COLO829 (cell line): ENCODE measurements at places on chromosomes 2 and 18.

DNA sequence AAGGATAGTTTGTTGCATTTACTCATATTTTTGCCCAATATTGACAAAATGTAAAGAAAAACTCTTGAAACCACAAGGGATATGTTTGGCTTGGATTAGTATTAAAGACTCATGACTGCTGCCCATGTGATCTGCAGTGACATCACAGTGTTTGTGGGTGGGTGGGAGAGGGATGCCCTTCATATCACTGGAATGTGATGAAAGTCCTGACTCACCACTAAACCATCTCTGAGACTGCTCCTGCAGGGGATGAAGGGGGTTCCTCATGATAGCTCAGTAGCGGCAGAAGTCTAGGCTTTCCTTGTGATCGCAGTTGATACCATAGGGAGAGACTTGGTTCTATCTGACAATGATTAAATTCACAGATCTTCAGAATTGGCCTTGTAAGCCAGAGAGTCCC lies 451.2 kb downstream of the CNTNAP5 start:
- DNase-seq: peak; percentile 36

DNA sequence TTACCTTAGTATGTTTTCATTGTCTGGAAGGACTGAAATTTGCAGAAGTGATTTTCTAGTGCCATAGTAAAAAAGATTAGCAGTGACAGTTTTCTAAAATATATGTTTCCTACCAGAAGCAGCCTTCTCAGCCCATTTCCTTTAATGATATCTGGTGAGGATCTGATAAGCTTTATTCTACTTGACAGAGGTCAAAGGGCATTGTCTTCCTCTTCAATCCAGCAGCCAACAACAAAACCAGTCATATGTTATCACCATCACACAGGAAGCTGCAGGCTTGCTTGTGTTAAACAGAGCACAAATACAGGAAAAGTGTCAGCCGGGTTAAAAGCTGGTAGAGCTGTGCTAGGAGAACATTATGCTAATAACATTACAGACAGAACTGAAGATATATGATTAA lies 35.6 kb upstream of the ZSWIM2 start:
- DNase-seq: no peak

- no peak for DNase-seq
Observed at GRCh38 chr2:81542119-81542518, 1237.6 kb upstream of the LRRTM1 start.

DNA sequence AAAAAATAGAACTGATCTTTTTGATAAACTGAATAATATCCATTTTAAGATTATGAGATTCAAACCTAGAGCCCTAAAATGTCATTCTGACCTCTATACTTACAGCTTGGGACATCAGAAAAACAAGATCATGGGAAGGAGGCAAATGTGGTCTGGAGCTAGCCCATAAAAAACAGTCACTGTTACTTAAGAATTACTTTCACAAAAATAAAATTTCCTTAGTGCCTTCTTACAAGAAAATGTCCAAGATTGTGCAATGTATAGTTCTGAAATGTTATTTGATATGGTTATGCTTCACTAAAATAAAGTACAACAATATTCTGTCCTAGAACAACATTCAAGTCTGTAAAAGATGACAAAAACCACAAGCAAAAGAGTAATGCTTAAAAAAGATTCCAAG lies 247.6 kb downstream of the DYM start:
- DNase-seq: no peak

- DNase-seq: no peak
Observed at GRCh38 chr2:237322564-237322963, 91.4 kb downstream of the COL6A3 start.

DNA sequence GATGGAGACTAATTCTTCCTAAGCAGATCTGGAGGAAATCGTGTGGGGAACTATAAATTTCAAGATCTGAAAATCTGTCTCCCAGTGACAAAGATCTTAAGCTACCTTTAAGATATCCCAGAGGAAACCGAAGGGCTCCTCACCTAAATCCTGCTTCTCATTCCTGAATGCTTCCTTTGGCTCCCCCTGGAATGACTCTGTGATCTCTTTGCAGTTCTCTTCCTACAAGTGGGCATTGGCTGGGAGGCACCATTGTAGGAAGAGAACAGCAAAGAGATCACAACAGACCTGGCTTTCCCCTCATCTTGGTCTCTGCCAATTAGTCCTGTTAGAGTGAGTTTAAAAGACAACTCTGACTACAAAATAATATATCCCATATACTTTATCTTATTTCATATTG lies 70.0 kb upstream of the KCNH7 start:
- DNase-seq: no peak

DNA sequence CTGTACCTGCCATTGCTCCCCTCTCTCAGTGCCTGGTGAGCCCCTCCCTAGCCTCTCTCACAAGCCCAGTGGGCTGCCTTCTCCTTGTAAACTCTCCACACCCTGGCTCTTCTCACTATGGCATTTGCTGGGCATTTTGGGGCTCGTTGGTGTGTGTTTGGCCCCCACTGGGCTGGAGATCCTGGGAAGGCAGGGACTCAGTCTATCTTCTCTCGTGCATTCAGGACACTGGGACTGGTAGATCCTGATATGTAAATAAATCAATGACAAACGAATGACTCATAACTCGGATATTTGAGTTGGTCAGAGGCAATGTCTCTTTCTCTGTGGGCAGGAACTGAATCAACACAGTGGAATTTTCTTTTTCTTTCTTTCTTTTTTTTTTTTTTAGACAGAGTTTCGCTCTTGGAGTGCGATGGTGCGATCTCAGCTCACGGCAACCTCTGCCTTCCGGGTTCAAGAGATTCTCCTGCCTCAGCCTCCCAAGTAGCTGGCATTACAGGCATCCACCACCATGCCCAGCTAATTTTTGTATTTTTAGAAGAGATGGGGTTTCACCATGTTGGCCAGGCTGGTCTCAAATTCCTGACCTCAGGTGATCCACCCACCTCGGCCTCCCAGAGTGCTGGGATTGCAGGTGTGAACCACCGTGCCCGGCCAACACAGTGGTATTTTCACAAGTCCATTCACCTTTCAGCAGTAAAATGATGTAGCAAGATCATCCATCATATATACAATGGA lies 144.6 kb upstream of the SPRED2 start:
- DNase-seq: peak; percentile 72

GRCh38 chr2:24721470-24721869 lies 71.7 kb downstream of the PTRHD1 start:
- no peak for DNase-seq

DNA sequence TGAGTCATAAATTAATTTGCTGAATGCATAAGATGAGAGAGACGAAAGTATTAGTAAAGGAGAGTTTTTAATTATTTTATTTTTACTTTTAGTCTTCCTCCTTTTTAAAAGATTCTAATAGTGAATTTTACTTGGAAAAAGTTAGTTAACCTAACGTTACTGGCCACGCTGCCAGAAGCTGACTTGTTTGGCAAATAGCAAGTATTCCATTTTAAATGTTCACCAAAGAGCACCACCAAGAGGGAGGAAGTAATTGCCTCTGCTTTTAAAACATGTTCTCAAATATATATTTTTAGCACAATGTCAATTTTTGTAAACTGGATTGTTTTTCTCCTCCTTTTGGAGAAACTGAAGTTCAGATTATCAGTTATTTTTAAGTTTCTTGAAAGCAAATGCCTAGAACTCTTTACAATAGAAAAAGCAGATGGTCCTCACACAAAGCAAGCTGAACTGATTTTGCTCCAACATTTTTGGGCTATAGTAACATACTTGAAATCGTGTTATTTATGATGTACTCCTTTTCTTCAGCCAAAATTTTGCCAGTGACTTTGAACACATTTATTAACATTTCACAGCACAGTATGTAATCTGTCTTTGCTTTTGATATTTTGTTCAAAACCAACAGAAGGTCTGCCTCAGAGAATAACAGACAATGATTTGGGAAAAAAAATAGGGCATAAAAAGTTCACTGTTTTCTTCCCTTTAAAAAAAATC lies 1311.0 kb upstream of the FAM98A start:
- no peak for DNase-seq

DNA sequence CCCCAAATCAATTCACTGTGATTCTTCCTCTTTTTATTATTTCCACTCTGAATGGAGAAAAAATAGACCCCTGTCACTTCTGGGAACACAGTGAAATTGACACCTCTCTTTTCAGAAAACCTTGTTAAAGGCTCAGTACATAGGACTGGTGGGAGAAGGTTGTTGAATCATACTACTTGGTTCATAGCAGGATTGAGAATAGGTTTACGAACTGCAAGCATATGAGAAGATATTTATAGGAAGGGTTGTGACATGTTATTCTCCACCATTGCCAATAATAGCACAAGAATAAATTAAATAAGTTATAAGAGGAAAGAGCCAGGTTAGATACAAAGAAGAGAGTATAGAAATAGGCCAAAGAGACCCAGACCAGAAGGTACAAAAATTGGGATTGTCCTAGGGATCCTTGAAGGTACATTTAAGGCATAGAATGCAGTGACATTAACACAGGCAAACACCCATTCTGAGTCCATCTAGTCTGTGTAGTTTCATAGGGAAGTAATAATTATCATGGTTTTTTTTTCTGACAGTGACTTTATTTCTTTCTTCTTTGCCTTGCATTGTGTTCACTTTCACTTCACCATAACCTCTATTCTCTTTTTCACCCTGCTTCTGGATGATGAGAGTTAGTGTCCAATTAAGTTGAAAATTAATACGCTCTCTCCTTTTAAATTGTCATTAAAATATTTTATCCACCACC lies 21.8 kb upstream of the SERPINE2 start:
- DNase-seq: no peak

GRCh38 chr2:9001229-9001628 lies 2.3 kb downstream of the MBOAT2 start:
- no peak for DNase-seq

DNA sequence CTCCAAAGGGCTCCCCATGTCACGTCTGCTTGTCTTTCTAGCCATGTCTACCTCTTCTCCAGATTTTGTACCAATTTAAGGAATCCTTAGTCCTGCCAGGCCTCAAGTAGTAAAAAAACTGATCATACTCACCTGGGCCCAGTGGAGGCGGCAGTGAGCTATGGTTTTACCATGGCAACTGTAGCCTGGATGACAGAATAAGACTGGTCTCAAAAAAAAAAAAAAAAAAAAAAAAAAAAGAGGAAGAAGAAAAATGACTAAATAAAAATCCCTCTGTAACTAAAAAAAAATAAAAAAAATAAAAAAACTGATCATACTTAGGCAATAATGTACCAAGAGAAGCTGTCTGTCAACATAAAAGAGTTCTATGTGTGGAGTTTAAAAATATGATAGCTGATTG lies 221.6 kb downstream of the NR4A2 start:
- DNase-seq: no peak

DNA sequence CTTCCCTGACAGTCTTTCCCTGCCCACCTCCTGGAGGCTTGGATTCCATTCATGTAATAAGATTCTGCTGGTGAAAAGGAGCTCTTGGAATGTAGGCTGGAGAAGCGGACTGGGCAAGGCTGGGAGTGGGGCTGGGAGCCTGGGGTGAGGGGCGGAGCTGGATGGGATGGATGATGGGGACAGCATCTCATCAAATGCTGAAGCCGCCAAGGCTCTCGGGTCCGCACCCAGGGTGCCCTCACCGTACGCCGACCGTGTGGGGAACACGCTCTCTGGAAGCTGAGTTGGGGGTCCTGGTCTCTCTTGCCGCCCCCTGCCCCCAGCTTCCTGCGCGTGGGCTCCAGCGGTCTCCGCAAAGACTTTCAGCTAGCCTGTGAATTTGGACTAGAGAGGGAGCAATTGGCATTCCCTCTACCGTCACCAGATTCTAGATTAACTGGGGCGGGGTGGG lies 9.1 kb downstream of the RAX start:
- DNase-seq: no peak

DNA sequence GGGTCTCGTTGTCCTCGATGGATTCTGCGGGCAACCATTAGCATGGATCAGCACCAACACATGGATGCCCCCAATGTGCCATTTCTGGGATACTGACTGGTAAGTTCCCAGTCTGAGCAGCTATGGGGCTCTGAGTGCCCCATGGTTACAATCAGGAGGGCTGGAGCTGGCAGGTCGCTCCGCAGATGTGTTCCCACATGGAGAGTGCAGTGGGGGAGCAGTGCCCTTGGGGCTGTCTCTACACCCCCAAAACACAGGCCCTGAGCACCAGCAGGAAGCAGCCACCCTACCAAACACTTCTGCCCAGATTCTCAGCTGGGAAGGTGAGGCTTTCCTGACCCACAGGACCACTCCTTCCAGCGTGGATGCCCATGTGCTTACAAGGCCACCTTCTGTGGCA lies 8.0 kb downstream of the NGEF start:
- no peak for DNase-seq

GRCh38 chr2:96407041-96407918 lies 71.7 kb downstream of the NCAPH start:
- DNase-seq: peak; percentile 91

GRCh38 chr18:13366962-13367892 lies 148.7 kb downstream of the LDLRAD4 start:
- DNase-seq: no peak
